ENCODE measurements at places on chromosomes 4 and X.

DNA sequence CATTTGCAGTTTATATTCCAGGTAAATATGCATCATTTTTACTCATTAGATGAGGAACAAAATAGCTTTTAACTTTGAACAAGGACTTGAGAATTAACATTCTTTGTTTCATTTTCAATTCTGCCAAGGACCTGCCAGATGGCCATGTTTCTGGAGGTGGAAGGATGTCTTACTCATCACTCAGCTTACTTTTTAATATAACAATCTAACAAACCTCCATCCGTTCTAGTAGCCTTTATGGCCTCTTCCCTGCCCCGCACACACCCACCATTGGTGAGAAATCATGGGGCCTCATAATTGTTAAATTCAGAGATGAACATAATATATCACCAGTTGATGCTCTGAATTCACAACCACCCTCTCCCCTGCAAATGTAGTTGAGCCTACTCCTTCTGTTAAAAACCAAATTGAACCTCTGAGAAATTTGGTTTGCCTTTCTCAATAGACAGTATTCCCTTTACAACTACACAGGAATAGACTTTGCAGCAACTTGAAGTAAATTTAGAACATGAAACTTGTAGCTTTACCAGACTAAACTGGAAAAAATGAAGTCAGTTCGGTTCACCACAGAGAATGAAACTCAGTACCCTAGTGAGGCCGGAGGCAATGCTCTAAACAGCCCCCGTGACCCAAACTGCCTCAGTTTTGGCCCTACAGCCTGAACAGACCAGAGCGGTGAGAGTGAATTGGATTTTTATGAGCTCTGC is 50.1 kb upstream of the ACSL4 start:
- no peak for DNase-seq

- DNase-seq, result no peak
Measured at GRCh38 chr4:38499101-38499500, 164.9 kb upstream of the KLF3 start.

- no peak for DNase-seq
Measured at GRCh38 chr4:48033825-48034413, 17.3 kb downstream of the NIPAL1 start.

- no peak for DNase-seq
Measured at GRCh38 chr4:1868293-1868692, 2.9 kb upstream of the NSD2 start.

DNA sequence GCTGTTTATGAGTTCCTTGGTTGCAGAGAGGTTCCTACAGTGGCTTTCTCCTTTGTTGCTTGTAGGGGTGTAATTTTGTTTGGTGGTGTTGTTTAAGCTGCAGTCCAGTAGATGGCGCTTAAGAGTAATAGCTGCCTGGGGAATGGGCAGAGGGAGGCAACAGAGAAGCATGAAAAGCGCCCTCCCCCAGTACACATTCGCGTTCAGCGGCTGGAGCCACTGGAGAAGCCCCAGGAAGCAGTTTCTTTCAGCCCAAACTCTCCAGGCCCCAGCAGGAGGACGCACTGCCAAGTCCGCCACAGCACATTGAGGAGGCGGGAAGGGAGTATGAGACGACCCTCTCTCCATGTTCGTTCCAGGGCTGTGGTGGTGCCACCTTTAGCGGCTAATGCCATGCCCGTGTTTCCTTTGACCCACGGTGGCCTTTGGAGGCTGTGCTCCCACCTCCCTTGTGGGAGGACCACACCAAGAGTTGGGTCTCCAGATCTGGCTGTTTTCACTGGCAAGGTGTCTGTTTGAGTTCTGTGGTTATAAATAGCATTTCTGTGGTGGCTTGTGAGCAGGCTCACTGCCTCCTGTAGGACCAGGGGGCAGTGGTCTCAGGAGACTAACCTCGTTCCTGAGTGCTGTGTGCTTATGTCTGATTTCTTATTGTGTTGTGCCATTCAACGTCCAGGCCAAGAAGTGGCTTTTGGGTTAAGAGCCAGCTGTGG is 252.3 kb downstream of the ARHGAP10 start:
- DNase-seq, result peak; percentile 52

DNA sequence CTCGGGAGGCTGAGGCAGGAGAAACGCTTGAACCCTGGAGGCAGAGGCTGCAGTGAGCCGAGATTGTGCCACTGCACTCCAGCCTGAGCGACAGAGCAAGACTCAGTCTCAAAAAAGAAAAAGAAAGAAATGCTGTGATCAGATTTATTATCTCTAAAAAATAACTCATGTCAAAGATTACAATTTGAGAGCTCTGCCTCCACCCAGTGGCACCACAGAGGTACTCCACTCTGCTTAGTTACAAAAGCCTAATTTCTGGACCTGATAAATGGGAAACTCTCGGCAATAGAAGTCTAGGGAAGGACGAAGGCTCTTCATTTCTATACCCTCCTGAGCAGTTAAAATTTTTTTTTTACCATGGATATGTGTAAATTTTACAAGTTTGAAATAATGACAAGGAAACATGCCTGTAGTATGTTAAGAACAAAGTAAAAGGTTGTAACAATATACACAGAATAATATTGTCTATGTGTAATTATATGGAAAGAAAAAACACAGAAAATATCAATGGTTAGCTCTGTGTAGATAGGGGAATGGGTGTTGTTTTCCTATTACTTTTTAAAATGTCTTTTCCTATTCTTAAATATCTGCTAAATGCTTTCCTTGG is 149.8 kb downstream of the STIM2 start:
- no peak for DNase-seq

DNA sequence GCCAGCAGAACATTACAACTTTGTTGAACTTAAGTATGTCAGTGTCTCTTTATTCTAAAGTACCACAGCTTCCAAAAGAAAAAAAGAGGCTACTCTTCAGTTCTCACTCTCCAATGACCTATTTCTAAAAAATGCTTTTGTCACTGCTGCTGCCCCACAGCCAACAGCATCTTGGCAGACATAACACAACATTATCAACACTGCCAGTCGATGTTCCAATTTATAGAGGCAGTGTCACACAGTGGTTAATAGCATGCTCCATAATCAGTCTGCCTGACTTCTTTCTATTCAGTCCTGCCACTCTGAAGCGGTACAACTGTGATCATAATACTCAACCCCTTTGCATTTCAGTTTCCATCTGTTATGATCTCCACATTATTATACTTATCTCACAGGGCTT is 69.2 kb downstream of the PLS3 start:
- no peak for DNase-seq

DNA sequence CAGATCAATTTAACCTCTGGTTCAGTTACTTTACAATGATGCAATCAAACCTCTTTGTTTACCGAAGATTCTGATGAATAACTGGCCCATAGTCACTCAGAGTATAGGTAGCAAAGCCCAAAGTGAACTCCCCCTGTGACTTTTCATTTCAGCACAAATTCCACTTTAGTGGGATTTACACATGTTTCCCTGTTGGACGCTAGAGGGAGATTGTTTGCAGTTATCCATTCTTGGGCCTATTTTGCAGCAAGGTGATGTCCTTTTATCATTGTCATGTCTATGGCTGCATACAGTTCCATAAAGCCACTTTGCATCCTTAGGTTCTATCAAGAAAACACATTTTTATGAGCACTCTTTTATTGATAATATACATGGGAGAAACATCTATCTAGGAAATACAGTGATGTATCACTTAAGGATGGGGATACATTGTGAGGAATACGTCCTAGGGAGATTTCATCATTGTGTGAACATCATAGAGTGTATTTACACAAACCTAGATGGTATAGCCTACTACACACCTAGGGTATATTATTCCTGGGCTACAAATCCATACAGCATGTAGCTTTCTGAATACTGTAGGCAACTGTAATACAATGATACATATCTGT is 14.5 kb upstream of the DKK2 start:
- DNase-seq, result no peak

GRCh38 chrX:49773993-49774392 is 55.1 kb upstream of the PAGE4 start:
- DNase-seq, result no peak

DNA sequence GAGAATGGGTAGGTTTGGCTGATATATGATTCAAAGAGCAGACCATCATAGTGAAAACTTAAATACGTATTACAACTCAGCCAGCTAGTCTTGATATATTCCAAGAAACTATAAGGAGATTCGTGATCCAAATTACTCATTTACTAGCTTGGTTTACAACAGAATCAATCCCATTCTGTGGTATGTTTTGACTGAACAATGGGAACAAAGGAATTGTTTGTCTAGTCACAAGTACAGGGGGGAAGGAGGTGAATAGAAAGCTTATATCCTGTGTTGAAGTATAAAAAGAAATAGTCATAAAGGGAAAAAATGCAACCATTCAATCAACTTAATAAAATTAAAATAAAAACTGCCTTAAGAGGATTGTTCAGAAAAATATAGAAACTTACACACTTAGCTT is 17.0 kb downstream of the C4orf54 start:
- no peak for DNase-seq

DNA sequence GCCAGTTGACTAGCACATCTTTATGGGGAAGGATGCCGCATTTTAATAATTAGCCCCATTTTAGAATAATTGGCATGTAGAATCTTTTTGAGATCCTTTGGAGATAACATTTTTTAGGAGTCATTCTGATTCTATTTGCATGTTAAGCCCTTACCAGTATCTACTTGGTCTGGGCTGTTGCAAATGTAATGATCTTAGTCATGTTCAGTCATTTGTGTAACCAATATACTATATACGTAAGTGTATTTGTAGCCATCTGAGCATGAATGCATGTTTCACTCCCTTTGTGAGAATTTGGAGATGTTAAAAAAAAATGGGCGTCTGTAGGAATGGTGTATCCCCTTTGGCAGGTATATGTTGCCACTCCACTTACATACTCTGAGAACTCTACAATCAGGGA is 119.1 kb downstream of the TEX13A start:
- DNase-seq, result no peak

DNA sequence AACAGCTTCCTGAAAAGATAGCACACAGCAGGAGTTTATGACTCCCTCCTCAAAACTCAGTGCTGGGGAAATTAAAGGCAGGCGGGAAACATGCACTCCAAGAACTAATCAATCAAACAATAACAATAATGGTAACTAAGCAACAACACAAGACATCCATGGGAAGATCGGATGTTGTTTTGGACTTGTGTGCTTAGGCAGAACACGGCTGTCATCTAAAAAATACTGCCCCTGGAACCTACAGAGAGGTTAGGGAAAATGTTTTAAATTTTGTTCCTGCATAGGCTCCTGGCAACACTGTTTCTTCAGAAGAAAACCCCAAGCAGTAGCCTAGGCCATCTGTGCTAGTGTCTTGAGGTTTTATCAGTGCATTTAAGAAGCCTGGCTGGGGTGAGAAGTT is 1378.2 kb downstream of the STIM2 start:
- DNase-seq, result no peak

- DNase-seq, result no peak
Measured at GRCh38 chr4:35730414-35730813, 513.9 kb downstream of the ARAP2 start.

- DNase-seq, result no peak
Measured at GRCh38 chrX:117335209-117335608, 781.4 kb downstream of the KLHL13 start.

GRCh38 chrX:150411656-150412055 is 48.5 kb downstream of the MAMLD1 start:
- no peak for DNase-seq

DNA sequence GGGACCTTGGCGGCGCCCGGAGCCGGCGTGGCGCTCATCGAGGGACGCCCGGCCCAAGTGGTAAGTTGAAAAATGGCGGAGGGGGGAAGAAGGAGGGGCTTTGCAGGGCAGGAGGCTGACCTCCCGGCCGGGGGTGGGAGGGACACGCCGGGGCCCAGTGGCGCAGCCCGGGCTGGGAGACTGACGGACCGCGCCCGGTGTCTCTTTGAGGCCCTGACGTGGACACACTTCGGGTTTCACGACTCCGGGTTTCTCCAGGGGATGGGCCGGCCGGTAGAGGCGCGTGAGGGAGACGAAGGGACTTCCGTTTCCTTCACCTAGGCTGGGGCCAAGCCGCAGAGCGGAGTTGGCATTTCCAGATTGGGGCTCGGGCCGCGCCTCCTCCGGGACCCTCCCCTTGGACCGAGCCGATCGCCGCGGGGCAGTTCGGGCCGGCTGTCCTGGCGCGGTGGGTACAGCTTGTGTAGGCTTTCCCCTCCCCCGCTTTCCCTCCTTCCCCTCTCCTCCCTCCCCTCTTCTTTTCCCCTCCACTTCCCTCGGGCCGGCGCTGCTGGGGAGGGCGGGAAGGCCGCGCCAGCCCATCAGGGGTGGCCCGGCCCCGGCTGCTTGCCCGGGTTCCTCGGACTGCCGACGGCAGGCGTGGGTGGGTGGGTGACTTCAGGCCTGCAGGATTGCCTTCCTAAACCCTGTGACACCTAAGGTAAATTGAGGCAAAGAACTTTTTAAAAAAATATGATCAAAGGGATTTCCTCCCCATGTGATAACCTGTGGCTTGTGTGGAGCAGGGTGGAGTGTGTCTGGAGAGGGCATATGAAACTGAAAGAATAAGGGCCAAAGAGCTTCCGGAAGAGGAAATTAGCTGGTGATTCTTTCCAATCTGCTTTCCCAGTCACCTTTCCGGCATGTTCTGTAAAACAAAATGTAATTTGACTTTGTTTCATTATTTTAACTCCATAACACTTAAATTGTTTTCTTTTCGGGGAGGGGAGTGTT is at the start of gene XIAP:
XIAP (plus strand) TSS at position 208 of the 993 bp plus-strand sequence. CDS start 25,610 bp downstream, outside the sequence.
- peak; percentile 32 for DNase-seq

GRCh38 chr4:61872983-61873382 is 672.9 kb downstream of the ADGRL3 start:
- DNase-seq, result no peak

- no peak for DNase-seq
Measured at GRCh38 chrX:105282077-105282476, 61.6 kb upstream of the TEX13A start.

- DNase-seq, result no peak
Measured at GRCh38 chrX:18594079-18594478, 77.8 kb downstream of the RS1 start.

DNA sequence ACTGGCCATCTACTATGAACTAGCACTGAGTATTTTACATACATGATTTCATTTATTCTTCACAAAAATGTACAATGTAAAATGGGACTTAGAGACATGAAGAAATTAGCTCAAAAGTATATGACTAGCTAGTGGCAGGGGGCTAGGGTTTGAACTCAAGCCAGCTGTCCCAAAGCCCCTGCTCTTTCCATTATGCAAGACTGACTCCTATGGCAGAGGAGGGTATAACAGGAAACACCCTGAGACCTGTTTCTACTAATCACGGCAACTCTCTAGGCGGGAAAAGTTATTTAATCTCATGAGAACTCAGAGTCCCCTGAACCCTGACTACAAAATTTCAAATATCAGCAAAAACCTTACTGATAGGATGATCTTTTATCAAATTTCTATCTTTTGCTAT is 150.6 kb downstream of the PRDM5 start:
- DNase-seq, result no peak

DNA sequence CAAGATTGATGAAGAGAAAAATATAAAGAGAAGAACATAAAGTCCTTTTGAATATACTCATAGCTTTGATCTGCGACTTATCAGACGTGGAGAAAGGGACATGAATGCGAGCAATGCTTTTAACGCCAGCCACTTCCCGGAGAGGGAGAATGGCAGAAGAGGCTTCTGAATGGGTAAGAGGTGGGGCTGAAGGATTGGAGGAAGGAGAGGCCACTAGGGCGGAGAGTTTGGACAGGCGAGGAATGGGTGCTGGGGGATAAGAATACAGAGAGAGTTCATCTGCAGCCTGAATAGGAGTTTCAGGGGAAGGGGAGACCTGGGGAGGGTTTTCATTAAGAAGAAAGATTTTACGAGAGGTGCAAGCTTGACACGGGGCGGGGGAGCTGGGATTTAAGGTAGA is 2534.9 kb downstream of the PCDH7 start:
- no peak for DNase-seq

GRCh38 chr4:169314906-169315305 is 44.1 kb upstream of the SH3RF1 start:
- no peak for DNase-seq
